Endothelial cell (in vitro differentiated cells): ENCODE measurements at places on chromosomes 3 and 15.

- DNase-seq = no peak
Observed at GRCh38 chr3:186509423-186509822, 34.8 kb downstream of the CRYGS start.

DNA sequence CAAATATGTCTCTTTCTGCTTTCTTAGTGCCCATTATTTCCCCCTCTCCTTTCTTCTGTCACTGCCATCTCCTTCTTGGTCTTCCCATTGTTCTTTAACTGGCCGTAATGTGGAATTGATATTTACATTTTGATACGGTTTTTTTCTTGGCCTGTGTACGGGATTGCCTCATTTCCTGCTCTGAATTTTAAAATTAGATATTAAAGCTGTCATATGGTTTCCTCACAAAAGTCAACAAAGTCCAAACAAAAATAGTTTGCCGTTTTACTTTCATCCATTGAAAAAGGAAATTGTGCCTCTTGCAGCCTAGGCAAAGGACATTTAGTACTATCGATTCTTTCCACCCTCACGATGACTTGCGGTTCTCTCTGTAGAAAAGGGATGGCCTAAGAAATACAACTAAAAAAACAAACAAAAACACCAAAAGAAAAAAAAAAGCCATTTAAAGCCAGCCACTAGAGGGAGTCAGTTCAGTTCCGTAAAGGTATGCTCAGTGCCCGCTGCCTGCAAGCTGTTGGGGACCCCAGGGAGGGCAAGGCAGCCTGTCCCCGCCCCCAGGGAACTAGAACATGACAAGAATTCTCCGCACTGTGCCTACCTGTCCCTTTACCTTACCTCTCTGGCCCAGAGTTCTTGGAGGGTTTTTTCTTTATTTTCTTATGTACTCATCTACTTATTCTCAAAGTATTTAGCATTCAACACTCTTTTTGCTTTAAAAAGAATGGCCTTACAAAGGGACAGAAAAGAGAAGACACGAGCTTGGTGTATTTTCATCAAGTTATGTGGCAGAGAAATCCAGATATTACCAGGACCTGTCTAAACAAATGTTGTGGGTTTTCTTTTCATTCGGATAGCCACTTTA lies 30.0 kb upstream of the NR2E3 start:
- peak; percentile 40 for DNase-seq

DNA sequence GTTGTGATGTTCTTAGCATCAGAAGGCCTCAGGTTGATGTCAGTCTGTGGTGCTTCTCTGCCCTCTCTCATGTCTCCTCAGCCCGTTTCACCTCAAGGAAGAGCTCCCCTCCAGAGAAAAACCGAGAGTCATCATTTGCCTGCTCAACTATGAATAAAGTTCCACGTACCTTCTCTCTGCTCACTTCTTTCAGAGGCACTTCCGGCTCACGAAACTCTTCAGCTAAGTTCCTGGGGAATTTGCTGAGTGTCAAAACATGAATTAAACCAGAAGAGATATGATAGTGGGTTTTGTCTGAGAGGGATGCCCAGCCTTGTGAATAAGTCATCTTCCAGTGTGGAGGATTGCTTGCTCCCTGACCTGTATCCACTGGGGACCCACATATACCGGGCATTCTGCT lies 37.7 kb downstream of the CCR4 start:
- DNase-seq = no peak

- no peak for DNase-seq
Observed at GRCh38 chr3:163951397-163951987, 1126.8 kb downstream of the SI start.

- DNase-seq = no peak
Observed at GRCh38 chr15:96838081-96838480, 507.6 kb downstream of the NR2F2 start.

- DNase-seq = no peak
Observed at GRCh38 chr15:60095711-60096110, 91.6 kb downstream of the FOXB1 start.
